ENCODE measurements at places on chromosomes 6 and 20.

DNA sequence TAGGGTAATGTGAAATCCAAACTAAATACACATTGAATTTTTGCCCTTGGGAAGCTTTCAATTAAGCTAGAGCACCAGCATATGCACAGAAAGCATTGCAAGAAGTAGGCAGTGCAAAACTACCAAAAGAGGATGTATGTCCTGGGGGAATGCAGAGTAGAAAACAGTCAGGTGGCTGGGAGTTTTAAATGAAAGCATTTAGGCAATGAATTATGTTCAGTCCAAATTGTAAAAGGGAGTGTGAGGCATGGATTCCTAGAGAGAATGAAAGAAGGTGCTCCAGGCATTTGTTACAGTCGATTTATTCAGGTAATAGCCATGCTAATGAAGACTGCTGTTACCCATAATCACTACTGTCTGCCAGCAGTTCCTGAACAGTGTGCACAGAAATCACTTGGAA, 604.1 kb upstream of the POU3F2 start:
- no peak for DNase-seq

DNA sequence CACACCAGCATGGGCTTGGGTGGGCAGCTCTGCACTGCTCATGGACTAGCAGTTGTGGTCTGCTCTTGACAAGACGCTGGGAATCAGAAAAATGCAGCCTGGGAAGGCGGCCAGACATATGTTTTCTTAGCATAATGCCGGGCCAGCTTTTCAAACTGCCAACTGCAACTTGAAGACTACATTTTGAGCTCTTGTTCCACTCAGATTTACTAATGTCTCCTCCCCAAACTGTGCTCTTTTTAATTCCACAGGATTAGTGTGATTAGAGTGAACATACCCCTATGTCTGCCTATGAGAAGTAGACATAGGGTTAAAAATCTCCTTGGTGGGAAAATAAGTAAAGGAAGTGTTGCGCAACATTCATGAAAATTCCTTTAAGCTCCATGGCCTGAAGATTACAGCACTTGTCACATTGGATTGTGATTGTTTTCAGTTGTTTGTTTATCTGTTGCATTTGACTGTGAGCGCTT, 5.3 kb upstream of the FNDC1 start:
- DNase-seq: no peak

DNA sequence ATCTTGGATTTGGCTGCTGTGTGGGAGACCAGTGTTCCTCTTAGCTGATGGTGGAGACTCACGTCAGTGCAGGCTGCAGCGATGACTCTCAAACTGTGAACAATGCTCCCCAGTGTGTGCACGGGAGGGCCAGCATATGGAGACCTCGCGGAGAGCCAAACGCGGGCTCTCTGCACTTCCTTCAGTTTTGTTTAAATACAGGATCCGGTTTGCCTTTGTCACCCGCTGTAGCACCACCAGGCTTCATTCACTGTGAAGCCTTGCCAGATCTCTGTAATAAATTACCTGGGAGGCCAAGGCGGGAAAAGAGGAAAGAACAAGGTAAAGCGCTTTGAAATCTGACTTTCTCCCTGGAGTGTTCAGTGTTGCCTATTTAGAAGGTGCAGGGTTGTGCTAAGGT, 30.7 kb upstream of the TMEM14A start:
- no peak for DNase-seq

- DNase-seq: no peak
Measured at GRCh38 chr20:18977441-18977840, 163.9 kb downstream of the SCP2D1 start.

- no peak for DNase-seq
Measured at GRCh38 chr6:166313255-166314070, 5.3 kb upstream of the PRR18 start.

DNA sequence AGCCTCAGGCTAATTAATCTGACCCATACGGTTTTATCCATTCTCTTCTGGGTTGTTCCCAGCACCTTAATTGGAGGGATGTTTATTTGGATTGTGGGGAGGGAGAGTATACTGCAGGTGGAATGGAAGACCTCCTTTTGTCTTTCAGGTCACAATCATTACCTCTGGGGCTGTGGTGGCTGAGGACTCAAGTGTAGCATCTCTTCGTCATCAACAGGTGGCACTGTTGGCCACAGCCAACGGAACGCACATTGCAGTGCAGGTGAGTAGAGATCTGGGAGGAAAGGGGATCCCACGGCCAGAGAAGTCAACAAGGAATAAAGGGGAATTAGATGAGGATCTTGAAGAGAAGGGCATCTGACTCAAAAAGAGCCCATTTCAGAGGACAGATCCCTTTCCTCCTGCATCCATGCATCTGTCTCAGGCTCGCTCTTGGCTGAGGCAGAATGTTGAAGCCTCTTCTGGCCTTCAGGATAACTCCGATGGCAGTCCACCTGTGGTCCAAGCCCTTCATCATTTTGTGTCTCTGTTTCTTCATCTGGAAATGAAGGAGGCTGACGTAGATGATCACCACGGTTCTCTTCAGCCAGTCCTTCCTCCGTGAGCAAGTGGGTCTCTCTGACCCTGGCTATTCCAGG, 3.2 kb upstream of the DEF6 start:
- DNase-seq: no peak

- no peak for DNase-seq
Measured at GRCh38 chr6:95768539-95768938, 191.2 kb downstream of the MANEA start.

- no peak for DNase-seq
Measured at GRCh38 chr20:57439432-57439831, 48.2 kb downstream of the RBM38 start.

DNA sequence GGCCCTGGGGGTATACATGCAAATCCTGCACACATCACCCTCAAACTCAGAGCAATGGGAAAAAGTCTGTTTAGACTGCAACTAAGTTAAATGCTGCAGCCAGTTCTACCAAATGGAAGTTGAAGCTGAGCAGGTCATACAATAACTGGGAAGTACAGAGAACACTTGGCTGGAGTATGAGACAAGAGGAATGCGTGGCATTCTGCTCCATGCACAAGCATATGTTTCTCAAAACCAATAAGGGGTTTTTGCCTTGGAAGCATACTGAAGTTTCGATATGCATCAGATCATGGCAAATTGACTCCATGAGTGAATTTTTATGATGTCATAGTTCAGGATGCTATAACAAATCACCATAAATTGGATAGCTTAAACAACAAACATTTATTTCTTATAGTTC, 193.8 kb downstream of the COL12A1 start:
- no peak for DNase-seq

DNA sequence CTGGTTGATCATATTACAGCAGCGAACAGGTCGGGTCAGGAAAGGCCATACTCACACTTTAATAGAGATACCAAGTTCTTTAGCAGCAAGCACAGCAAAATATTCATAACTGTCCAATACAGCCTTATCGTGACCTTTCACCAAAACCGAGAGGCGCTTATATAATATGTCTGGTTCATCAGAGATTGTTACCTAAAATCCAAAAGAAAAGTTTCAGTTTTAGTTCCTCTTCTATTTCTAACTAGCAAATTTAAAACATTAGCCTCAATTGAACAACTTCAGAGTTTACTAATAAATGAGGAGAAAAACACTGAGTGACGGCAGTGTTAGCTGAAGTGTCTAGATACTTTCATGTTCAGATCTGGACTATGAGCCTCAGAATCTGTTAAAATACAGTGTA, 5.9 kb downstream of the MRPS10 start:
- DNase-seq: no peak

DNA sequence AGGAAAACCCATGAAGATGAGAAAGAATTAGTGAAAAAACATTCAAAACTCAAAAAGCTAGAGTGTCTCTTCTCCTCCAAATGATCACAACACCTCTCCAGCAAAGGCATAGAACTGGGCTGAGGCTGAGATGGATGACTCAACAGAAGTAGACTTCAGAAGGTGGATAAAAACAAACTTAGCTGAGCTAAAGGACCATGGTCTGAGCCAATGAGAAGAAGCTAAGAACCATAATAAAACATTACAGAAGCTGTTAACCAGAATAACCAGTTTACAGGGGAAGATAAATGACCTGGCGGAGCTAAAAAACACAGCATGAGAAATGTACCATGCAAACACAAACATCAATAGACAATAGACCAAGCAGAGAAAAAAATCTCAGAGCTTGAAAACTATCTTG, 904.1 kb upstream of the MANEA start:
- no peak for DNase-seq

- DNase-seq: no peak
Measured at GRCh38 chr20:44581515-44581914, 864 bp upstream of the PKIG start.

DNA sequence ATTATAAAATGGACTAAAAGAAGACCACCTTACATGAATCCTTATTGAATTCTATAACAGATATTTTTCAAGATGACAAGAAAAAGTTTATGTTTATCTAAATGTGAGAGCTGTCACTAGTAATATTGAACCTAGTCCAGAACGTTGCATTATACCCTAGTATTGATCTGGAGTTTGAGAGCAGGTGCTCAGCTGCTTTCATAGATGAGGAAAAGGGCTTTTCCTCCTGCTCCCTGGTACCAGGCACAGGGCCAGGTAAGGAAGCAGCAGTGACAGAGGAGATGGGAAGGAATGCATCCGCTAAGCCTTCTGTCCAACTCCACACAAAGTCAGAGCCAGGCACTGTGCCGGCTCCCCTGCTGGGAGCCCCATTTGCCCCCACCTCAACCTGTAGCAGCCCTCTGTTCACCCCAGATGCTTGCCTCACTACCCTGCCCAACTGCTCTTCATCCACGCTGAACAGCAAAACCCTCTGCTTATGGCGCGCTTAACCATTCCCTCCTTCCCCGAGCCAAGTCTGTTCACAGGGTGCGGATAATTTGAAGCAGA, 393.1 kb downstream of the FRK start:
- DNase-seq: no peak

Measured in vagina (tissue), 2 donors.